Testis (tissue), 5 donors: ENCODE measurements at places on chromosomes 2 and 18. TPM values are rescaled to one million over a fixed set of nuclear protein-coding genes. Genes with fewer than 3 reads are reported as not detected.
A peak's percentile ranks its signal among the peaks of the same experiment; 100 is the strongest.

DNA sequence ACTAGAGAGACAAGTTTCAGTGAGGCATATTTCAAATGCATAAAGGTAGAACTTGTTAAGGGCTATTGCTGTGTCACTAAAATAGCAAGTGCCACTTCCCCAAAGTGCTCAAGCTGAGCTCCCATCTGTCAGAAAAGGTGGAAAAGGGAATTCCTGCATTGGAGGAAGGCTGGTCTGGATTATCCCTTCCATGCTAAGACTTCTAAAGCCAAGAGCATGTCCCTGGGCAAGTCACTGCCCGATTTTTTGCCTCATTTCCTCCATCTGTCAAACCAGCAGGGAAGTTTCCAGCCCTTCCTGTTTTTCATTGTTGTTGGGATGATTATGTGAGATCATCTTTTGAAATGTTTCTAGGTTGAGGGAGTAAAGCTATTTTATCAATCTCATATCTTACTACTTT, 175.5 kb downstream of the SETBP1 start:
- DNase-seq = no peak

GRCh38 chr2:225998116-225998515, 598.6 kb downstream of the NYAP2 start:
- DNase-seq = no peak

TRABD2A gene
- 19.1 TPM for total RNA-seq

GRCh38 chr2:88261725-88262124, 91.6 kb downstream of the THNSL2 start:
- no peak for DNase-seq

GRCh38 chr2:189613077-189613636, 32.6 kb upstream of the SLC40A1 start:
- DNase-seq = peak; percentile 73

- DNase-seq = no peak
Measured at GRCh38 chr2:8296306-8296705, 385.6 kb upstream of the ID2 start.

GRCh38 chr18:54742659-54743604, 85.3 kb upstream of the RAB27B start:
- DNase-seq = peak; percentile 62

DNA sequence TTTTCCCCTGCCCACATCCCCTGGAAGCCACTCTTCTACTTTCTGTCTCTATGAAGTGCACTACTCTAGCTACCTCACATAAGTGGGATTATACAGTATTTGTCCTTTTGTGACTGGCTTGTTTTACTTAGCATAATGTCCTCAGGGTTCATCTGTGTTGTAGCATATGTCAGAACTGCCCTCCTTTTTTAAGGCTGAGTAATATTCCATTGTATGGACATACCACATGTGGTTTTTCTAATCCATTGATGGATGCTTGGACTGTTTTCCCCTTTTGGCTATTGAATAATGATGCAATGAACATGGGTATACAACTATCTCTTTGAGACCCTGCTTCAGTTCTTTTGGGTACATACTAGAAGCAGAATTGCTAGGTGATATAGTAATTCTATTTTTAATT, 95.9 kb downstream of the PRKCE start:
- no peak for DNase-seq

GRCh38 chr18:58303363-58303762, 259.3 kb downstream of the NEDD4L start:
- DNase-seq = no peak

DNA sequence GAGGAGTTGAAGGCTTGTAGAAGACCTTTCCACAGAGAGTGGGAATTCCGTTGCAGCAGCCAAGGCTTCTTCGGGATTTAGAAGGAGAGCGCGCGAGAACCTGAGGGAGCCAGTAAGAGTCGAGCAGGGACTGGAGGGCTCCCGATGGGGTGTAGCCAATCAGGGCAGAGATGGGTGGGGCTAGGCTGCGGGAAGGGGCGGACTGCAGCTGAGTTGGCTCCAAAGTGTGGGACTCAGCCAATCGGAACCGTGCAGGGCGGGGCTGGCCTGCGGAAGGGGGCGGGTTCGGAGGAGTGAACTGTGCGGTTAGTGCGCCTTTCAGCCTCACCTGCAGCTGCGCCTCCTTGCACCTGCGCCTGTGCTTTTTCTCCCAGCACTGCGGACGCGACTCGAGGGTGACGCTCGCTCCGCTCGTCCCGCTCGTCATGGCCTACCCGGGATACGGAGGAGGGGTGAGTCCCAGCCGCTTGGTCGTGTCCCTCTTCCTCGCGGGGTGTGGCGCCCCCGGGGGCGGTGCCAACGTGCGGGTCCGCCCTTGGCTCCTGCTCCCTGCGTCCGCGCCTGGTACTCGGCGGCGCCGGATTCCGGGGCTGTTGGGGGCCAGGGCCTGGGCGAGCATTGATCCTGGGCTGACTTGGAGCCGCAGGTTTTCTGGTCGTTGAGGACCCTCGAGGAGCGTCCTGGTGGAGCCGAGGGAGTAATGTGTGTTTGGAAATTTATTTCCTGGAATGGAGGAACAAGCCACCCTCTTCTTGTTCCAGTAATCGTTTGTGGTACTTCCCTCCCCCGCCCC, at the start of gene GCA:
Gene GCA (plus strand): TSS at position 309 of the 793 bp plus-strand sequence. CDS start 117 bp downstream, at position 426.
- DNase-seq = peak; percentile 99

DNA sequence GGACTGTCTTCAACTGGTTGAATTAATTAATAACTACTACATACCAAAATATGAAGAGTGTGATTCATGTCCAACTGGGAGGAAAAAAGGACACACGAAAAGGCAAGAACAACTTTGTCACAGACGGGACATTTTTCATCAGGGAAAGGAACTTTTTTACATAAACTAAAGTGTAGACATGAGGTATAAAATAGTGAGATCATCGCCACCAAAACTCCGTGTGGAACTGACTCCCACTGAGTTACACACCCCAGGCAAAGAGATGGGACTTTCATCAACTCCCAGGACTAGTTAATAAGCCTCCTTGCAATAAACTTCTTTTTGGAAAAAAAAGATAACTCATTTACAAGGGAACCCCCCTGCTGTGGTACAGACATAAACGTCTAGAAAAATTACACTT, 12.9 kb upstream of the NMI start:
- no peak for DNase-seq

MYO7B gene
- 3.6 TPM for total RNA-seq

DNA sequence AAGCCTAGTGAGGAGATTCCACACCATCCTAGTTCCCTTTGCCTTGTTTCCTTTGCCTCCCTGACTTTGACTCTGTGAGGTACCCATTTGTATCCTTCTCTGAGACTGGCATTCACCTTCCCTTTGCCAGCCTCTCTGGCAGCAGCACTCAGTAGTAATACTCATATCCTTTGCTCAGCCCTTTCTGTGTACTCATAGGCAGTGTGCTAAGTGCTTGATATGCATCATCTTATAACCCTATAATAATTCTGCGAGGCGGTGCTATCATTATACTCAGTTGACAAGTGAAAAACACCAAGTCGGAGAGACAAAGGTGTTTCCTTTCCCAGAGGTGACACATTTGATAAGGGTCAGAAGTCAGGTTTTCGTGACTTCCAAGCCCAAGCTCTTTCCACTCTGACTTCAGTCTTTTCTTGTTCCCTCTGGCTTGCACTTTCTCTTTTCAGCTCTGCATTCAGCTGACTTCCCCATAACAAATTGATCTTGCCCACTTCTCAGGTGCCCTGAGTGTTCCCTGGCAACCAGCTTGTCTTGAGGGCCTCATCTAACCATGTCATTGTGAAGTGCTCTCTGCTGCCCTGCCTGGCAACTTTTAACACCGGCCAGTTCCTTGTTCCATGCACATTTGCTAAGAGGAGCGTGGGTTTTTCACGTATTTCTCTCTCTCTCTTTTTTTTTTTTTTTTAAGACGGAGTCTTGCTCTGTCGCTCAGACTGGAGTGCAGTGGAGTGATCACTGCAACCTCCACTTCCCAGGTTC, 94.5 kb upstream of the UPP2 start:
- no peak for DNase-seq

DNA sequence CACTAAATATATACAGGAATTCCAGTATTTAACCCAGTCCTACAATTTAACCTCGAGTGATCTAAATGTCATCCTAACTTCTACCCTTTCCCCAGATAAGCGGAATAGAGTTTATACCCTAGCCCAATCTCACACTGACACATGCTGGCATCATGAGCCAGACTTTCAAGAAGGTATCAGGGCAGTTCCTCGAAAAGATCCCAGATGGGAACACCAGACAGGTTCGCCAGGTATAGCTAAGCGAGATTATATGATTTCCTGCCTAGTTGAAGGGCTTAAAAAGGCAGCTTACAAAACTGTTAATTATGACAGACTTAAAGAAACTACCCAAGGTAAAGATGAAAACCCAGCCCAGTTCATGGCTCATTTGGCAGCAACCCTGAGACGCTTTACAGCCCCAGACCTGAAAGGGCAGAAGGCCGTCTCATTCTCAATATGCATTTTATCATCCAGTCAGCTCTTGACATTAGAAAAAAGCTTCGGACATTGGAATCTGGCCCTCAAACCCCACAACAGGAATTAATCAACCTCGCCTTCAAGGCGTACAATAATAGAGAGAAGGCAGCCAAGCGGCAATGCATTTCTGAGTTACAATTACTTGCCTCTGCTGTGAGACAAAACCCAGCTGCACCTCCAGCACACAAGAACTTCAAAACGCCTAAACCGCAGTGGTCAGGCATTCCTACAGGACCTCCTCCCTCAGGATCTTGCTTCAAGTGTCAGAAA, 668.2 kb upstream of the PKDCC start:
- DNase-seq = no peak

DNA sequence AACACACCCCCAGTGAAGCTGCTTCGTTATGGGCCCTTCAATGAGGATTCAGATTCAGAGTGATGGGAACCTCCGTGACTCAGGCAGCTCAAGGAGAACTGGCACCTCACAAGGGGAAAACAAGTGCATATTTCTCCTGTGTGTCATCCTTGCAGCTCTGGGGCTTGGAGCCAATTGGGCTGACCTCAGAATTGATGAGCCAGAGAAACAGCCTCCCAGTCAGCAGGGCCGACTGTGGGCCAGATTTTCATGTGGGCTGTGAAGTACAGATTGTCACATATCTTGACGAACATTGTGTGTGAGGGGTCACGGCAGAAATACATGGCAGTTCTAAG, 189.6 kb upstream of the SP5 start:
- DNase-seq = peak; percentile 80

UNC80 gene
- total RNA-seq = 46.1 TPM

DNA sequence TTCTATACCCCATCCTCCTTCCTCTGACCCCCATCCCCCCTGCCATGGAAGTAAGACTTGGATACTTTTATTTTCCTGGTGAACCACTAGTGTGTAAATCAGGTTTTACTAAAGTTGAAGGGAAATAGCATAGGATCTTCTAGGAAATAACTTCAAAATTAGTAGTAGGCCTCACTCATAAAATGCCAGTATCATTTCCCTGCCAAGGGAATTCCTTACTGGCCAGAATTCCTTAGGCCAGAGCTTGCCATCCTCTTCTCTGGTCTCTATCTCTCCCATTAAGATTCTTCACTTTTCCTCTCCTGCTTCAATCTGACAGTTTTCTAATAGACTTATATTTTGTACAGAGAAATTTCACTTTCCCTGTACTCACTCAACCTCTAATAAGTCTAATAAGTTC, 322.8 kb upstream of the TANK start:
- DNase-seq = no peak

- no peak for DNase-seq
Measured at GRCh38 chr2:149100739-149101699, 62.5 kb downstream of the LYPD6B start.

DNA sequence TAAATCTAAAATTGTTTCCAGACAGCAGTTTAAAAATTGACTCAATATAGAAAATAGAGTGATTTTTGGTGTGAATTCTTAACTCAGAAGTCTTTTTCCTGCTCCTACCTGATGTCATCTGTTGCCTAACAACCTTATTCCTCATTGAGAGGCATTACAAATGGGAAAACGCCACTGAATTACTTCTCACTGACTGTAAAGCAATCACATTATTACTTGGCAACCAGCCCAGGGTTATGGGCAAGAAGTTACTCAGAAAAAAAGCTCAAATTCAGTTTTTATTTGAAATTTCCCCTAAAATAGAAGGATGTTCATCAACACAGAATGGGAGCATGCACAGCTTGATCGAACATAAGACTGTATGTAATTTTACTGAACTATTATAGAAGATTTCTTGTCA, 201.8 kb upstream of the GULP1 start:
- no peak for DNase-seq

BOLL gene
- total RNA-seq = 51.0 TPM

MYCN gene
- 6.9 TPM for total RNA-seq

GRCh38 chr2:72757177-72757775, 68.6 kb downstream of the EXOC6B start:
- DNase-seq = peak; percentile 52

GRCh38 chr2:171210864-171211431, 50.3 kb upstream of the TLK1 start:
- DNase-seq = no peak

DNA sequence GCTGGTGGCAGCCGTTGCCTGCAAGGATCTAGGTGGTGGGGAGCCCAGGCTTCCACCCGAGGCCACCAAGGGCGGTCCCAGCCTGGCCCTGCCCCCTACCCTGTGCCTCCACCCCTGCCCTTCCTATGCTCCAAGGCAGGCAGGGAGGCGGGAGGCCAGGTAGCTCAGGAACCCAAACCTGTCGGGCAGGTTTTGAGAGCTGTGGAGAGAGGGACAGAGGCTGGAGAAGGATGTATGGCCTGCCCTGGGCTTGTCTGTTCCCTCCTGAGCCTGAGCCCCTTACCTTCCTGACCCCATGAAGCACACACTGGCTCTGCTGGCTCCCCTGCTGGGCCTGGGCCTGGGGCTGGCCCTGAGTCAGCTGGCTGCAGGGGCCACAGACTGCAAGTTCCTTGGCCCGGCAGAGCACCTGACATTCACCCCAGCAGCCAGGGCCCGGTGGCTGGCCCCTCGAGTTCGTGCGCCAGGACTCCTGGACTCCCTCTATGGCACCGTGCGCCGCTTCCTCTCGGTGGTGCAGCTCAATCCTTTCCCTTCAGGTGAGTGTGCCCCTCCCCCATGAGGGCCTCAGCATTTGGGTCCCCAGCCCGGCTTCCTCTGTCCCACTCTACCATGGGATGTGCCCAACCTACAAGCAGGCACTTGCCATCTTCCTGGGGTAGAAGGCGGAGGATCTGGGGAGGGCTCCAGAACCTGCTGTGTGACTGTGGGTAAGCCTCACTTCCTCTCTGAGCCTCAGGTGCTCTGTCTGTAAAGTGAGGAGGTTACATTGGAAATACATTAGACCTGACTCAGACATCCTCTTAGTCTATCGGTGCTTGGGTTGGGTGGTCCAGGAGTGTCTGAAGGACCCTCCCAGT, at the start of gene PROM2:
Gene PROM2 (plus strand): TSS at position 159 of the 860 bp plus-strand sequence. CDS start 137 bp downstream, at position 296.
- DNase-seq = no peak

GRCh38 chr2:70992945-70993853, 1.5 kb downstream of the TEX261 start:
- no peak for DNase-seq

GRCh38 chr2:26646986-26647672, 6.0 kb upstream of the CIB4 start:
- DNase-seq = no peak

REG1A gene
- 0.87 TPM for total RNA-seq

DNA sequence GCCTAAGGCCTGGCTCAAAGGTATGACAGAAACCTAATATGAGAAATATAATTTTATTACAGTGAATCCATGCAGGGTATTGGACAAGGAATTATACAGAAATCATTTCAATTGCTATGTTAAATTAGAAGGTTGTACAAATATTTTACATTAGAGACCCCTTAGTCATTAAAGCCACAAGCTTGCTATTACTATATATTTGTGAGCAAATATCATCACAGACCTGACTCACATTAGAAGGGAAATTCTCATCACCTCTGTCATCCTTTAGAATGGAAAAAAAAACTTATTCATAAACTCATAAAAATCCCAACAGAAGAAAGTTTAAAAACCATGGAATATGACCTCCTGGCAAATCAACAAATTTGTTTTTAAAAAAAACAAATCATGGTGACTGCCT, 277.9 kb downstream of the DCC start:
- no peak for DNase-seq

GRCh38 chr2:102369866-102370265, 14.3 kb downstream of the IL18R1 start:
- DNase-seq = no peak
